ENCODE measurements at places on chromosomes 5 and 9. TPM values are rescaled to one million over a fixed set of nuclear protein-coding genes. Genes with fewer than 3 reads are reported as not detected.
A peak's percentile ranks its signal among the peaks of the same experiment; 100 is the strongest.

DNA sequence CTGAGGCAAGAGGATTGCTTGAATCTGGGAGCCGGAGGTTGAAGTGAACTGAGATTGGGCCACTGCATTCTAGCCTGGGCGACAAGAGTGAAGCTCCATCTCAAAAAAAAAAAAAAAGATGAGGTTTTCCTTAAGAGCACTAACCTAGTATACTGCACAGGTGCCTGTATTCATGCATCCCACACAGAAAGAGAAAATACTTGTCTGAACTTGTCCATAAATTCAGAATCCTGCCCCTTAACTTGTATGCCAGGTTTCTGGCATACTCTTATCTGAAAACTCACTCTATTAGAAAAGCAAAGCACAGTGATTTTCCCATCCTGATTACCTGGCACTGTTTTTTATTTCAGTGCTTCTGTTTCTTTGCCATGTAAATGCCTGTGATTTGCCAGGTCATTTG is 125.3 kb upstream of the CDKN2B start:
- H3K36me3 ChIP-seq: no peaks in the 10 kb centered on the region
- H3K4me3 ChIP-seq: no peak overlapping the region
- no peak overlapping the region for H3K27ac ChIP-seq
- DNase-seq: no peak
- H3K27me3 ChIP-seq: peaks cover 16% of the 10 kb centered on the region

- peaks cover 2% of the 10 kb centered on the region for H3K27me3 ChIP-seq
- H3K36me3 ChIP-seq: no peaks in the 10 kb centered on the region
- no peak overlapping the region for H3K4me3 ChIP-seq
- no peaks in the 10 kb centered on the region for H3K4me1 ChIP-seq
- no peak for DNase-seq
- H3K27ac ChIP-seq: no peak overlapping the region
Observed at GRCh38 chr5:97499605-97500004, 316.6 kb upstream of the RIOK2 start.

GRCh38 chr5:169808118-169808581 is 171.1 kb downstream of the DOCK2 start:
- H3K27me3 ChIP-seq: no peaks in the 10 kb centered on the region
- H3K4me1 ChIP-seq: peaks cover 29% of the 10 kb centered on the region
- no peak overlapping the region for H3K4me3 ChIP-seq

- no peak overlapping the region for H3K27ac ChIP-seq
- H3K36me3 ChIP-seq: no peaks in the 10 kb centered on the region
- DNase-seq: peak; percentile 25
- H3K4me3 ChIP-seq: no peak overlapping the region
Observed at GRCh38 chr5:132260714-132261551, 3.4 kb downstream of the PDLIM4 start.

GRCh38 chr5:63960646-63961045 is 1.6 kb downstream of the HTR1A start:
- peaks cover 4% of the 10 kb centered on the region for H3K36me3 ChIP-seq
- no peak overlapping the region for H3K4me3 ChIP-seq
- peaks cover 41% of the 10 kb centered on the region for H3K27me3 ChIP-seq

- no peak overlapping the region for H3K4me3 ChIP-seq
- H3K27ac ChIP-seq: no peak overlapping the region
- H3K4me1 ChIP-seq: no peaks in the 10 kb centered on the region
- H3K36me3 ChIP-seq: no peaks in the 10 kb centered on the region
Observed at GRCh38 chr5:166436872-166437271, 1854.6 kb upstream of the WWC1 start.

DNA sequence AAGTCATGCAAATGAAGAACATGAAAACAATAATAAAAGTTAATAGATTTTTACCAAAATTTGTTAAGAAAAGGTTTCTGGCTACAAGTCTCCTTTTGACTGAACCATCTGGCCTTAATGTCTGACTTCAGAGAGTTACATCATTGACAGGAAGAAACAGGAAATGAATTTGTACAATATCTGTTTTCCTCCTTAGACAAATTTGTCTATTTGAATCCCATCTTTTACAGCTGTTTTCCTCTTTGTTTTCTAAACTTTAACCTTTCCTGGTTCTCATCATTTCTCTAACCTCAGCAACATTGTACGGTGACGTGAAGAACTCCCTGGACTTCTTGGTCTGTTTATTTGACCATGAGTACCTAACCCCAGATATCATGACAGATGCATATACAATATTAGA is 567.5 kb upstream of the RIOK2 start:
- no peak for DNase-seq
- no peak overlapping the region for H3K4me3 ChIP-seq
- no peaks in the 10 kb centered on the region for H3K36me3 ChIP-seq
- H3K4me1 ChIP-seq: no peaks in the 10 kb centered on the region

DNA sequence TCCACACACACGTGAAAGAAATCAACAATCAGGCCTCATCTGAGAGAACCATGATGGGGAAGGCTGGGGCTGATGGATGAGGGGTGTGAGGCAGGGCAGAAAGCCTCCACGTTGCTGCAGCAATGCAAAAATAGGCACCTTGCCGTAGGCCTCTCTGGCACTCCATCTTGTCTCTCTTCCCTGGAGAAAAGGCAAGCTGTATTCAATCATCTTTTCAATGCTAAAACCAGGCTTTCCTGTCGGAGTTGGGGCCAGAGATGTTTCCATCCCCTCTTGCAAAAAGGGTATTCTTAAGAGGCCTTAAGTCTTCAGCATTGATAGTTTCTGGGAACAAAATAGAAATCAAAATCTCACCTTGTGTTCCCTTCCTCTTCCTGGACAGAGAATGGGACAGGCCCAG is 80.9 kb downstream of the THBS4 start:
- peaks cover 20% of the 10 kb centered on the region for H3K36me3 ChIP-seq
- H3K4me3 ChIP-seq: no peak overlapping the region
- no peaks in the 10 kb centered on the region for H3K27me3 ChIP-seq
- no peak overlapping the region for H3K27ac ChIP-seq

Gene GARIN3
- total RNA-seq: 3.6 TPM

- H3K4me3 ChIP-seq: no peak overlapping the region
- DNase-seq: no peak
- H3K27ac ChIP-seq: no peak overlapping the region
- no peaks in the 10 kb centered on the region for H3K4me1 ChIP-seq
- no peaks in the 10 kb centered on the region for H3K36me3 ChIP-seq
Observed at GRCh38 chr5:123720955-123721354, 209.0 kb downstream of the CSNK1G3 start.

Gene RETREG1
- 19.3 TPM for total RNA-seq

DNA sequence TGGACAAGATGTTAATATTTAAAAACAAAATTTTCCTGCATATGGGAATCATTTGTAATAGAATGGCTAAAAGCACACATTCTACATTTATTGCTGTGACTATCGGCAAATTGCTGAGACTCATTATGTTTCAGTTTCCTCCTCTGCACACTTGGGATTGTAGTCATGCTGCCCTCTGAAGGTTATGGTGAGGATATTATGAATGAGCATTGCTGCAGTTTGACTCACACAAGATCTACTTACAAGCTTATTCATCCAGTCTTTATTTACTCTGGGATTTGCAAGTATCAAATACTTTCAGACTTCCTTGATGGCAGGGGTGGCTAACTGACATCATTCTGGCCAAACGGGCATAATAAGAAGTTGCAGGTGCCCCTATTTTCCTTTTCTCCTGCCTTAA is 9.5 kb upstream of the NFIL3 start:
- no peak overlapping the region for H3K4me3 ChIP-seq
- DNase-seq: peak; percentile 34
- H3K36me3 ChIP-seq: no peaks in the 10 kb centered on the region
- H3K27me3 ChIP-seq: peaks cover 12% of the 10 kb centered on the region
- H3K27ac ChIP-seq: no peak overlapping the region

GRCh38 chr5:100731768-100732167 is 171.3 kb downstream of the ST8SIA4 start:
- peak overlapping the region; percentile 63 for H3K4me3 ChIP-seq
- H3K27ac ChIP-seq: no peak overlapping the region
- no peaks in the 10 kb centered on the region for H3K36me3 ChIP-seq
- peaks cover 4% of the 10 kb centered on the region for H3K4me1 ChIP-seq
- no peaks in the 10 kb centered on the region for H3K27me3 ChIP-seq

Gene PDLIM7
- 41.2 TPM for total RNA-seq

Gene LMX1B
- total RNA-seq: not detected
